Colonic mucosa (tissue), 4 donors: ENCODE measurements at places on chromosomes 6 and 20.

DNA sequence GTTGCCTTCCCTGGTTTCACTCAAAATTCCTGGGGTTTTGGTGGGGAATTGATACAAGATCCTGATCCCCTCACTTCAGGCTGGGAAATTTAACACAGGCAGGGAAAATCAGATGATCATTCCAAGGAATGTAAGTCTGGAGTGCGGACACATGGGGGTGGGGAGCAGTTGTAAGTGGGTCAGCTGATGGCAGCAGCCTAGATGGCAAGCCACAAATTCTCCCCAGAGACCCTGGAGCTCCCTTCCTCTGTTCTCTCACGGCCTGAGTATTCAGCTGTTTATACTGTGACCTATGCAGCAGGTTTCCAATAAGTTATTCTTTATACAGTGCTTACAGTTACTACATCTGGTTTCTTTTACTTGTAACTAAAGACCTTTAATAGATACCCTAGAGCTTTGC is 144.9 kb downstream of the SH3BGRL2 start:
- no peak for DNase-seq

GRCh38 chr20:40869218-40870147 is 159.1 kb upstream of the TOP1 start:
- no peak for DNase-seq

- DNase-seq = peak; percentile 29
These were observed 91.6 kb upstream of the RIPOR2 start for GRCh38 chr6:25027221-25027916.

GRCh38 chr6:138555421-138555988 is 56.2 kb upstream of the NHSL1 start:
- DNase-seq = no peak

- peak; percentile 11 for DNase-seq
These were observed 30.7 kb downstream of the KIF25 start for GRCh38 chr6:168028181-168028580.

DNA sequence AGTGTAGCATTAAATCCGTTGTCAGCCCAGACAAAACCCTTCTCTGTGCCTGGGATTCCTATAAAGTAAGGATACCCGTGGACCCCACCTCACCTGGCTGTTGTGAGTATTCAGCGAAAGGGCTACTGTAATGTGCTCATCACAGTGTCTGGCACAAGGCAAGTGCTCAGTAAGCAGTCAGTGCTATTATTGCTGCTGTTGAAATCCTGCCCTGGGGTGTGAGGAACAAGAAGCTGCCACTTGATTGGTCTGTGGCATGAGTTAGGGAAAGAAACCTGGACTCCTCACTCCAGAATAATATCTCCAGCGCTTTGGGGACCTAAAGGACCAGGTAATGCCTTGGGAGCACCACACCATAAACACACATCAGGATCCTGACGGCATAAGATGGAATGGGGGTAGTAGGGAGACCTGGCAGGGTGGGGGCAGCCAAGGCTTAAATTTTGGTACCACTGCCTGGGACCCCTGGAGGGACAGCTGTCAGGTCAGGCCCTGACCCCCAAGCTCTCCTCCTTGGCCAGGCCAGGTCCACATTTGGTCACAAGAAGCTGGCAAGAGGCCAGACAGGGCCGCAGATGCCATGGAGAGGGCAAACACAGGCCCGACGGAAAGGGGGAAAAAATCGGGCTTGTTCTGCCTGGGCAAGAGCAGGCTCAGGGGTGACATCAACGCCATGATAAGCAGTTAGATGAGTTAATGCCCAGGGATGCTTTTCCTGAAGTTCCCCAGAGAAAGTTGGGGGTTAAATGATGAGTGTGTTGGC is 66.5 kb downstream of the MRPL14 start:
- no peak for DNase-seq

DNA sequence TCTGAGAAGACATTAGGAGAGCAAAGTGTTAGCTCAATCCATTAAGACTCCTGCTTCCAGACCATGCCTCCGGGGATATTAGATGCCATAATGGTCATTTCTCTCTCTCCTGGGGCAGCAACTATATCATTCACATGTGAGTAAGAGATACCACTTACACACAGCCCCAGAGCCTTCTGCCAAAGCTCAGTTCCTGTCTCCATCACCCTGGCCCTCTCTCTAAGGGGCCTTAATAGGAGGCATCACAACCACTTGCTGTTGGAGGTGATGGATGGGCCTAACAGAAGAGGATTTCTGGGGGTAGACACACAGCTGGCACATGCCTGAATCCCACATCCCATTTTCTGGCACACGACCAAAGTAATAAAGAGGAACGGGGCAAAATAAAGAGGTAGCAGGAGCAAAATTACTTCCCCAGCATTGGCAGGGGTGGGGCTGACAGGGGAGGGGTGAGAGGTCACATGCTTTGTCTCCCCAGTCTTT is 34.0 kb upstream of the VSTM2L start:
- DNase-seq = no peak

DNA sequence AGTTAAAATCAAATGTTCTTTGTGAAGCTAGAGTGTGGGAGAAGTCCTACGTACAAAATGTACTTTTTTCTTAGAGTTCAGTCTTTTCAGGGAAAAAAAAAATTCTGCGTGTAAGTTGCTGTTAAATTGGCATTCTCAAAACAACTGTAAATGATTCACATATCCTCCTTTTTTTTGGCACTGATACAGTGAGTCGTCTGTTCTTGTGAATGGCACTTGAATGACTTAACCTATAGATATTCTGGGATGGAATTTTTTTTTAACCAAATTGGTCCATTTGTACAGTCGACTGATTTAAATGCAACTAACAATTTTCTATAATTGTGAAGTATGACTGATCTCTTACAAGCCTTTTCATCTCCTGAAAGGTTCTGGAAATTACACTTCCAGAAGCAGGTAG is 5.5 kb upstream of the JAG1 start:
- no peak for DNase-seq

DNA sequence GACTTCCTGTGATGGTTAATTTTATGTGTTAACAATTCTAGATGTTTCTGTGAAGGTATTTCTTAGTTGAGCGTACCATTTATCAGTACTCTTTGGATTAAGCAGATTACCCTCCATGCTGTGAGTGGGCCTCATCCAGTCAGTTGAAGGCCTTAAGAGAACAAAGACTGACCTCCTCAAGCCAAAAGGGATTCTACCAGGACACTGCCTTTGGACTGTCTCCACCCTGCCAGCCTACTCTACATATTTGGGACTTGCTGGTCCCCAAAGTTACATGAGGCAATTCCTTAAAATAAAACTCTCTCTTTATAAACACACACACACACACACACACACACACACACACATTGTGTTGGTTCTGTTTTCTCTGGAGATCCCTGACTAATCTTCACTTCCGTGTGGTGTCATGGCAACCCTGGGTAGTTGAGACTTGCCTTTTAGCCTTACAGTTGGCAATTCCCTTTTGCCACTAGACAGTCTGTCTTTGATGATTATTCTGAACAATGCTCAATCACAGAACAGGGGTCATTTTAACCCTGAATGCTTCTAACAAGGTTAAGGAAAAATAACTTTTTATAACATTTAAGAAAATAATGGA is 32.2 kb downstream of the MRAP2 start:
- DNase-seq = no peak

DNA sequence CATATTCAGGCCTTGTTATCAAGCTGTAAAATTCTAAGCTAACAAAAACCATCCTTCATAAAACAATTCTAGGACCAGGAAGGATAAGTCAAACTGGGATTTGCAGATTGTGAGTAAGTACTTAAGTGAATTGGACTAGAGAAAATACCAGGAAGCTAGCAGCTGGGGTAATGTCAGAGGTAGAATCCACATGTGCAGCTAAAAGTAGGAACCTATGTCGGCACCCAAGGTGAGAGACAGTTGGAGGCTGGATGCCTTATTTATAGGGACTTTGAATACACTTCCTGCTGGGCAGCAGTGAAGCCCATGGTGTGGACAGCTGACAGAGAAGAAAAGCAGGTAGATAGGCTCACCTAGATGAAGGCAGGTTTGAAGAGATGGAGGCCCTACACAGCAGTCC is 127.3 kb downstream of the FLRT3 start:
- DNase-seq = no peak

GRCh38 chr6:149854532-149854931 is 9.6 kb downstream of the LRP11 start:
- DNase-seq = no peak

DNA sequence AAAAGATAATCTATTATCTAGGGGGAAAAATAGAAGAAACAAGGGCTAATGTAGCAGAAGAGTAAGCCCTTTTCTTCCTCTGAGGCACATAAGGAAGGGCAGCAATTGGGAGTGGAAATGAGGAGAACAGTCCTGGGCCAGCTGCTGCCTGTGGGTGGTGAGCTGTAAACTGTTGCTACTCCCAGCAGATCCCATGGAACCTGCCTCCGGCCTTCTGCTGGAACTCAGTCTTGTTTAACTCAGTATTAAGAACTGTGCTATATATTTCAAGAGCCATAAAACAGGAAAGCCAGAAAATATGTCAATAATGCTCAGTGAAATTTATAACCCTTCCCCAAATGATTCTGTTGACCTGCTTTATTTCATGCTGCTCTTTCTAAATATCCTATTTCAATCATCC is 464.2 kb downstream of the COL12A1 start:
- DNase-seq = no peak

DNA sequence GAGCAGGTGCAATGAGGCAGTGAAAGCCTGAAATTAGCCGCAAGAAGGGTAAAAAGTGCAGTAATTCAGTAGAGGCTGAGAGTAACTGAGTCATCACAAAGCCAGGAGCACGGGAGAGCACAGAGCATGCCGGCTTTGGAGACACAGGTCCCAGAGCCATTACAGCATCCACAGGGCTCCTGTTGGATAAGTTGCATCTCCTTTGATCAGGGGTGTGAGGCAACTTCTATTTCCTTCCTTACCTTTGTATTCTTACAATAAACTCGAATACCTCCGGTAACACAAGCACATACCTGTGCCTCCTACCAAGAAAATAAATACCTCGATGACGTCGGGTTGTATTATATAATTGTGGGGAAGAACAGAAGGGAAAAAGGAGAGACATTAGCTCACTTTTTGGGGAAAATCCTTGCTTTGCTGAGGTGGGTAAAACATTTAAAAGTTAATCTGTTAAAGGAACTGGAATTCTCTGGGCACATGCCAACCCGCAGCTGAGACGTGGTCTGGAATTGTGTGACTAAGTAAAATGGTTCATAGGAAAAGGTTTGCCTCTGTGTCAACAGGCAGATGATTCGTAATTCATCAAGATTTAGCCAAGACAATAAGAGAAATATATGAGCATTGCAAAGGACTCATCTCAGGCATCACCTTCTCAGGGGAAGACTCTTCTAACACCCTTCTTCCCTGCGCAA is 360.7 kb upstream of the ZFP64 start:
- no peak for DNase-seq

DNA sequence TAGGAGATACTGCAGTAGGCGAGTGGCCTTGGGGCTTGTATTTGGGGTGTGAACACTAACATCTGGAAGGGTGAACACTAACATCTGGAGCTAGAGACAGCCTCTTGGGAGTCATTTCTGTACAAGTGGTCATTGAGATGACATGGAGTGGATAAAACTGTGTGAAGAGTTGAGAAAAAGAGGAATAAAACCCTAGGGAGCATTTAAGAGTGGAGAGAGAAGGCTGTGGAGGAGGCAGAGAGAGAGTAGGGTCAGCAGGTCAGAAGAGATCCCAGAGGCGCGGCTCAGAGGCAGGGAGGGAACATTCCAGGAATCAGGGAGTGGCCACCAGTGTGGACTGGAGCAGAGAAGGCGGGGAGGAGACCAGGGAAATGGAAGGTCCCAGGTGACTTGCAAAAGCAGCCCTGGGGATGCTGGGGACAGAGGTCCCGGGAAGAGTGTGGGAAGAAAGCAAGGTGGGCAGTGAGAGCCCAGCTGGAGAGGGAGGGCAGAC is 202.0 kb upstream of the RNF24 start:
- DNase-seq = peak; percentile 81

DNA sequence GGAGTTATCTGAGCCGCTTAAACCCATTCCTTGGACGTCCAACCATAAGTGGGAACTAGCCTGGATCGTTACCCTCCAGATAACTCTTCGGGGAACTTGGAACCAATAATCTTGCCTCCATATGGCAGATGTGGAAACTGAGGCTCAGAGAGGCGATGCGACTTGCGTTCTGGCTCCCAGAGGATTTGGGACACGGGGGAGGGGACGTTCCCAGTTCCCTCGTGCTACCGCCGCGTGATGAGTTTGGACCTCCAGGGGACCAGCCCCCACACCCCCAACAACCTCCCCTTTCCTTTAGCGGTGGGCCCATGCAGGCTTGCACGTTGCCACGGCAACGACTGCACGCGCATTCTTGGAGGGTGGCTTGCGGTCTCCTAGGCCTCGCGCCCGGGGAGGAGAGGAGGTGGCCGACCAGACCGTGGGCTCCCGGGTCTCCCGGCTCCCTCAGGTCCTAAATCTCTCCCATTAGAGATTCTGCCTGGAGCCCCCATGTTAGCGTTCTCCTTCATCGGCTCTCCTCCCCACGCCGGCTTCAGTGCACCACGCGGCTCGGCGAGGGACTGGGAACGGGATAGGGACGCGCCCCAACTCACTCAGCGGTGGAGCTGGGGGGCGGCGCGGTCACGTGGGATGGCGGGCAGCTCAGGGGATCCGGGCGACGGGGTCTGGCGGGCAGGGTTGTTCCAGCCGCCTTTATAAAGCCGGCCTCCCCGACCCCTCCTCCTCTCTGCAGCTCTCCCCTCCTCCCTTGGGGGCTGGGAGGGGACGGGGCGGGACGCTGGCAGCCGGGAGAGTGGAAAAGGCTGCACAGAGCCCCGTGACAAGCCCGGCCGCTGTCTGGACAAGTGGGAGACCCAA is at the start of gene PLTP:
PLTP (minus strand) TSS at position 670 of the 858 bp plus-strand sequence. CDS start 703 bp downstream, outside the sequence.
- peak; percentile 63 for DNase-seq

GRCh38 chr6:53647462-53648094 is 18.0 kb downstream of the KLHL31 start:
- no peak for DNase-seq

DNA sequence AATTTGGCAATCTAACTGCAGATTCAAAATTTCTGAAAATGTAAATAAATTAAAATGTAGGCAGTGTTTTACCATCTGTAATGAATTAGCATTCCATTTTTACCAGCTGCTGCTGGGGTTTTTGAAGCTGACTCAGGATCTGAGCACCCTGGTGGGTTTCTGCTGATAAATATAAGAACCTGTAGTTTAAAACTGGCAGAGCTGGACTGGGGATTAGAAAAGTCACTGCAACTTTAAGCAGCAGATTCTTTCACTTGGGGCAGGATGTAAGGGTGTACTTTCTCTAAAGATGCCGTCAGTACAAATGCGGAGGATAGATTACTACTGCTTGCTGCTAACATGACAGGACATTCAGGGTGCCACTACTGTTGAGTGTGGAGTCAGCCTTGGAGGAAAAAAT is 341.8 kb downstream of the CDKAL1 start:
- DNase-seq = no peak

GRCh38 chr6:16199804-16200203 is 38.6 kb upstream of the GMPR start:
- no peak for DNase-seq

- DNase-seq = no peak
These were observed 19.3 kb upstream of the APMAP start for GRCh38 chr20:25011831-25012241.

- no peak for DNase-seq
These were observed 46.5 kb downstream of the KCNQ2 start for GRCh38 chr20:63425846-63426485.

GRCh38 chr6:84220809-84221409 is 6.5 kb downstream of the CEP162 start:
- no peak for DNase-seq

- no peak for DNase-seq
These were observed 972 bp downstream of the GSTA3 start for GRCh38 chr6:52908526-52908925.

- no peak for DNase-seq
These were observed 15.4 kb upstream of the FBXO30 start for GRCh38 chr6:145829950-145830349.
